ENCODE measurements at places on chromosomes 3 and 15. TPM values are rescaled to one million over a fixed set of nuclear protein-coding genes. Genes with fewer than 3 reads are reported as not detected.
A peak's percentile ranks its signal among the peaks of the same experiment; 100 is the strongest.

PRR23B gene
- not detected for total RNA-seq

GRCh38 chr3:47885168-47885567 is 82.2 kb downstream of the DHX30 start:
- H3K4me3 ChIP-seq = no peak overlapping the region
- no peaks in the 10 kb centered on the region for H3K4me1 ChIP-seq
- H3K27ac ChIP-seq = no peak overlapping the region
- H3K27me3 ChIP-seq = no peaks in the 10 kb centered on the region
- peaks cover 4% of the 10 kb centered on the region for H3K36me3 ChIP-seq

DNA sequence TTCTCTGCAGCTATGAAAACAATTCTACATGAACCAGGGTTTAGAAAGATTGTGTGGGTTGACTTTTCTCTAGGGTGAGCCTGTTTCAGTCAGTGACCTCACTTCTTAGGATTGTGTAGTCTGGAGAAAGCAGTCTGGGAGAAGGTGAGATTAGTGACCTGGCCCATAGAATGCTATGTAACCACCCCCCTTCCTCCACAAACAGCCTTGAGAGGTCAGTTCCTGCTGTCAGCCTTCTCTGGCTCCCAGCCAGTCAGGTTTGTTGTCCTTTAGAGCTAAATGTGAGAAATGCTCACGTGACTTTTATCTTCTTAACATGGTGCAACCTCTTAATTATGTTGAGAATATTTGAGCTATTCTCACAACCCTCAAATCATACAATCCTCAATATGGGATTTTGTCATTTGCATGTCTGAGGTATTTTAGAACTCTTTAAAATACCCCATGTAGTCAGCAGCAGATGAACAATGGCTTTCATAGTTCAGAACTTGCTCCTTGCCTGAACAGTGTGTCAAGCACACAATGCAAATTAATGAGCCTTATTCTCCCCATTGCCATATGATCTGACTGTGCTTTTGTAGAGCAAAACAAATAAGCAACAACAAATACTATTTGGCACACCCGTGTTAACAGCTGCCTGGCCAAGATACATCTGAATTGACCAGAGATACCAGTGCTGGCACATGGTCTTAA is 311.6 kb downstream of the CNTN6 start:
- H3K36me3 ChIP-seq = no peaks in the 10 kb centered on the region
- H3K4me1 ChIP-seq = no peaks in the 10 kb centered on the region
- no peak overlapping the region for H3K4me3 ChIP-seq

ATP13A5 gene
- total RNA-seq = not detected

C3orf52 gene
- total RNA-seq = 0.36 TPM

DAZL gene
- 0.66 TPM for total RNA-seq

- peaks cover 21% of the 10 kb centered on the region for H3K4me1 ChIP-seq
- no peaks in the 10 kb centered on the region for H3K36me3 ChIP-seq
- no peak overlapping the region for H3K27ac ChIP-seq
- no peak overlapping the region for H3K4me3 ChIP-seq
- no peaks in the 10 kb centered on the region for H3K27me3 ChIP-seq
- DNase-seq = no peak
These were observed 38.6 kb upstream of the APH1B start for GRCh38 chr15:63238796-63239195.

DNA sequence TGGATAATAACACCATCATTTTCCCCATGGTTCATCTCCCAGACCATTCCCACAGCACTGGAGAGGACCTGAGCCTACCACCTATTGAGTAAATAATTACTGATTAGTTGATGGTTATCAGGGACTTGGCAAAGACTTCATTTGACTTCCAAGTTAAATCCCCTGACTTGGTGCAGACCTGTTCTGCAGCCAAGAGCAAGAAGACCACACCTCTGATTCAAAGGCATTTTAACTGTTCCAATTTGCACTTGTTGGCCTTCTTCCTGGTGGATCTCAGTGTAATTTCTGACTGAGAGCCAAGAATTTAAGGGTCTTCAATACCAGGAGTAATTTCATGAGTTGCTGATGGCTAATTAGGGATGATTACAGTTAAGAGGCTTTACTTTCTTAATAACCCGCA is 24.0 kb downstream of the THSD4 start:
- no peaks in the 10 kb centered on the region for H3K27me3 ChIP-seq
- H3K27ac ChIP-seq = no peak overlapping the region
- H3K36me3 ChIP-seq = no peaks in the 10 kb centered on the region
- no peak for DNase-seq
- no peak overlapping the region for H3K4me3 ChIP-seq

GRCh38 chr15:70164156-70164900 is 66.6 kb upstream of the TLE3 start:
- no peak overlapping the region for H3K27ac ChIP-seq
- no peaks in the 10 kb centered on the region for H3K36me3 ChIP-seq
- no peaks in the 10 kb centered on the region for H3K27me3 ChIP-seq
- DNase-seq = peak; percentile 39
- H3K4me1 ChIP-seq = peaks cover 52% of the 10 kb centered on the region

DNA sequence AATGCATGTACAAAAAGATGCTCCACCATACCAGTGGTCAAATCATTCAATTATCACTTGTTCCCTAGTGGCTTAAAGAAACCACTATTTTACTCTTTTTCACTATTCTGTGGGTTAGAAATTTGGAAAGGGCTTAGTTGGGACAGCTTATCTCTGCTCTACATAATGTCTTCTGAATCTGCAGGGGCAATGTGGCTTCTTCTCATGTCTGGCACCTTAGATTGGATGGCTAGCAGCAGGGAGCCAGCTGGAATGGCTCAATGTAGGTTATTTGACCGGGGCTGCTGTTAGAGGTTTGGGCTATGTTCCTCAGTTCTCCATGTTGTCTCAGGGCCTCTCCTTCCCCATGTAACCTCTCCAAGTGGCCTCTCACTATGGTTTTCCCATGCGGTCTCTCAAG is 57.5 kb upstream of the EPHB1 start:
- no peaks in the 10 kb centered on the region for H3K36me3 ChIP-seq
- H3K27ac ChIP-seq = no peak overlapping the region

REC114 gene
- not detected for total RNA-seq

- no peak for DNase-seq
- no peak overlapping the region for H3K4me3 ChIP-seq
- H3K27ac ChIP-seq = no peak overlapping the region
- H3K4me1 ChIP-seq = no peaks in the 10 kb centered on the region
- H3K36me3 ChIP-seq = no peaks in the 10 kb centered on the region
These were observed 5.4 kb downstream of the IFT122 start for GRCh38 chr3:129445471-129445870.

DNA sequence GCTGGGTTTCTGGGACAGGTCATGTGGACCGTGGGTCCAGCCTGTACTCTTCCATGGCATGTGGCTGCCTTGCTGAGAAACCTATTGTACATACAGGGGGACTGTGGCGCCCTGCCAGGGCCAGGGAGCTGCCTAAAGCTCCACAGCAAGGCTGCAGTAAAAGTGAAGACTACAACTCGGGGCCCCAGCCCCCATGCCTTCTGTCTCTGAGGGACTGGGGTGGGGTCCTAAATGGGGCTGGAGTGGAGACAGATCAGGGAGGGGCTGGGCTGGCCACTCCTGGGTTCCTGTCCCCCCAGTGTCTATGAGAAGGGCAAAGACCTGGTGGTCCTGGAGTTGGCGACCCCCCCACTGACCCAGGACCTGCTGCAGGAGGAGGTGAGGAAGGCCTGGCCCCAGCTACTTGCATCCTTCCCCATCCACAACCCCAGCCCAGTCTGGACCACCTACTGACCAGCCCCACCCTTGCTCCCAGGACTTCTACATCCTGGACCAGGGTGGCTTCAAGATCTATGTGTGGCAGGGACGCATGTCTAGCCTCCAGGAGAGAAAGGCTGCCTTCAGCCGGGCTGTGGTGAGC is 7.3 kb downstream of the VILL start:
- H3K27me3 ChIP-seq = no peaks in the 10 kb centered on the region
- no peaks in the 10 kb centered on the region for H3K4me1 ChIP-seq
- peak; percentile 76 for DNase-seq
- H3K27ac ChIP-seq = peak overlapping the region; percentile 89
- H3K4me3 ChIP-seq = no peak overlapping the region

GRCh38 chr3:114319453-114319852 is 25.6 kb downstream of the TIGIT start:
- no peak for DNase-seq
- H3K36me3 ChIP-seq = no peaks in the 10 kb centered on the region
- H3K27ac ChIP-seq = no peak overlapping the region
- H3K4me3 ChIP-seq = no peak overlapping the region

NR1I2 gene
- not detected for total RNA-seq

BFSP2 gene
- total RNA-seq = not detected

SPSB4 gene
- total RNA-seq = 0.16 TPM

GRCh38 chr3:172846706-172847105 is 96.2 kb downstream of the ECT2 start:
- H3K36me3 ChIP-seq = no peaks in the 10 kb centered on the region
- H3K27me3 ChIP-seq = no peaks in the 10 kb centered on the region
- no peak for DNase-seq
- H3K4me1 ChIP-seq = no peaks in the 10 kb centered on the region
- H3K4me3 ChIP-seq = no peak overlapping the region

Data from sigmoid colon (tissue), 7 donors.